Iris pigment epithelial cell (primary cell): ENCODE measurements at places on chromosomes 12 and 14.
A peak's percentile ranks its signal among the peaks of the same experiment; 100 is the strongest.

DNA sequence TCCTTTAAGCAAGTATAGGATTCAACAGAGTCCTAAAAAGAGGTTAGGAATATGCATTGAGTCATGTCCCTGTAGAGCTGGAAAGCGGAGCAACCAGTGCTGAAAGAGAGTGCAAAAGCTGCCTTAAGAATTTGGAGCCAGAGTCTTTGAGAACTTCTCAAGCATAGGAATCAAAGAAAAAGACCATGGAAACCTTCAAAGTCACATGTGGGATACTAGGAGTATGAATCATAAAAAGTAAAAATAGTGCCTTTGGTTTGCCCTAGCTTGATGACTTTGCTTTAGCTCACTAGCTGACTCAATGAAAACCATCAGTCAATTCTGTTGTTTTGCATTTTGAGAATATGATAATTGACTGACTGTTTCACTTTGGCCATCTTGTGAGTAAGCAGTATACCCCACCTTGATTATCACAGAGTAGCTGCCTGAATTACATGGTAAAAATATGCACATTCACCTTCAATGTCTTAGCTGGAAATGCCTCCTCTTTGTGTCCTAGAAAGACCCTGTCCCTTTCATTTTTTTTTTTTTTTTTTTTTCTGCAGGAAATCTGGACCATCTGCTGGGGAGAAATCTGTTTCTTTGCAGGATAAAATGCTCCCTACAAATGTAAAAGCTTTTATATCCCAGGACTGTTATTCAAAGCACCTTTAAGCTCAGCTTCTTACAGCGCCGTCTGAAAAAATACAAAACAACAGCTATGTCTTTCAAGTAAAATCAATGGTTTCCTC is 248.6 kb upstream of the KRR1 start:
- DNase-seq = peak; percentile 80

DNA sequence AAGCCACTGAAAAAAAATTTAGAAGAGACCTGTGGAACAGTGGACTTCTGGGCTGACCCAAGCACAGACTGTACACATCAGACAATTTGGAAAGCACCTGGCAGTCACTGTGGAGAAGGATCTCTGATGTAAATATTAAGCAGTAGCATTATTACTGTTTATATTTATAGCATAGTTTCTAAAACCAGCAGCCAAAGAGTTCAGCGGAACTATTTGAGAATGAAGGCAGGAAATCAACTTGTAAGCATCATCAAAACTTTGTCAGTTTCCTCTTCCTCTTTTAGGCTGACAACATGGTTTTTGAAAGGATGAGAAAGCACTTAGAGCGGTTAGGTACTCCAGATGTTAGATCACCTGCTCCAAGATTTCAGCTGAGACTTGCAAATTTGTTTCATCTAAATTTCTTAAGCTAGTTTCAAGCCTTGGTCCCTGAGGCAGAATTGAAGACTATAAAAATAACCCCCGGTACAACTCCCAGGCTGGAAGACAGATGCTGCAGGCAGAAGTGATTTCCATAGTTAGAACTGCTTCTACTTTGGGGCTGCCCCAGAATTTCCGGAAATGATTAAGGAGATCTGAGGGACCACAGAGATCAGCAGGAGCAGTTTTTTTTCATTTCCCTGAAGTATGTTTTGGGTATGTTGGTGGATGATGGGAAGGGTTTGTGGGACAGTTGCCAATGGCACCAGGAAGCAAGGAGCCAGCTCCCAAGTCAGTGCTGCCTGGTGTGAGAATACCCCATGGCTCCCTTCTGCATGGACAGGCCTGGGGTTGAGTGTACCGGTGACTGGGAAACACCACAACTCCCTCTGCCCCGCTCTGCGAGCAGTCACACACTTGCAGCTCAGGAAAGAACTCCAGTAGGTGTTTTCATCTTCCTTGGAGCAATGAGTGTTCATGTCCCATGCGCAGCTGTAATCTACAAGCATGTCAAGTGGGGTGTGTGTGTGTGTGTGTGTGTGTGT is 354.5 kb downstream of the NUAK1 start:
- no peak for DNase-seq

DNA sequence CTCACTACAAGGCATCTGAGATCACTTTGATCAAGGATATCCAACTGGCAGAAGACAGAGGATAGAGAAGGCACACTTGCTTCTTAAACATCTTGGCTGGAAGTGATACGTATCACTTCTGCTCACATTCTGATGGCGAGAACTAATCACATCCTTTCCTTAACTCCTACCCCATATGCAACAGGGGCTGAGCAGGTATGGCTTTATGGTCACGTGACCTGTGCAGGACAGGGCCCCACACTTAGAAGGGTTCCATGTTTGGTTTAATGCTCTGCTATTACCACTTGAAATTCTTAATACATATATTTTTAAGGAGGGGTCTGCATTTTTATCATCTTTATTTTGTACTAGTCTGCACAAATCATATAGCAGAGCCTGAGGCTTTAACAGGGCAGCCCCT is 177.3 kb downstream of the SLC15A5 start:
- no peak for DNase-seq

DNA sequence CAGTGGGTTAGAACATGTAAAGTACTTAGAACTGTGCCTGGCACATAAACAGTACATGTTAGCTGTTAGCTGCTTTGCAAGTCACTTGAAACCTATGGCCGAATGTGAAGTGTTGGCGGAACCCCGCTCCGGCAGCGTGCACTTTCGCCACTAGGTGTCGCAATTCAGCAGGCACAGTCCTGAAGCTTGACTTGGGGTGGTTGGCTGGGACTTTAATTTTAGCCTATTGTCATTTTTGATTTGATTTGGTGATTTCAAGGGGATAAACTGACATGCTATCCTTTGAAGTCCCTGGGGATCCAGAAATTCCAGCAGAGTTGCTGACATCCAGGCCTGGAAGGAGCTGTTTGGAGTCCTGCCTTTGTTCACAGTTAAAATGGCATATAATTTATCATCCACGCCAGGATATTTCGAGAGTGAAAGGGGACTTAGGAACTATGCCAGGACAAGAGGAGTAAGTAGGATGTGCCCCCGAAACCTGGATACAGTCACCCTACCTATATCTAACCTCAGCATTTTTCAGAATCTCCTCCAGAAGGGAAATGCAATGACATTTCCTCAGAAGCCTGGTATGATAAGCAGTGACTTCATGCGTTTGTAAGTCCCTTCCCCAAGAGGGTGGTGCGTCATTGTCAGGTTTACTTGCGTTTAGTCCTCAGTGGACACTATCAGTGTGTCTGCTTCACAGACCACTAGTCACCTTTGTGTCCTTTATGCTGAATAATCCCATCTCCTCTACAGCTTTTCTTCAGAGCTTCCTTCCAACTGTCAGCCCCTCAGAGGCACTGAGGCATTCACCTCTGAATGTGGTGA is 3.5 kb upstream of the TSPAN9 start:
- peak; percentile 83 for DNase-seq

- peak; percentile 38 for DNase-seq
Measured at GRCh38 chr14:66628636-66629035, 120.7 kb downstream of the GPHN start.

- no peak for DNase-seq
Measured at GRCh38 chr12:118780939-118781338, 200.4 kb upstream of the SRRM4 start.

GRCh38 chr14:32230695-32231280 is 27.7 kb upstream of the RNU6-8 start:
- peak; percentile 82 for DNase-seq

- DNase-seq = no peak
Measured at GRCh38 chr12:76288218-76288617, 60.0 kb downstream of the BBS10 start.

GRCh38 chr12:76820888-76821482 is 57.1 kb downstream of the ZDHHC17 start:
- peak; percentile 61 for DNase-seq

- peak; percentile 59 for DNase-seq
Measured at GRCh38 chr12:63206909-63207308, 55.9 kb upstream of the AVPR1A start.

- peak; percentile 31 for DNase-seq
Measured at GRCh38 chr12:64110864-64111263, 111.2 kb downstream of the KICS2 start.

DNA sequence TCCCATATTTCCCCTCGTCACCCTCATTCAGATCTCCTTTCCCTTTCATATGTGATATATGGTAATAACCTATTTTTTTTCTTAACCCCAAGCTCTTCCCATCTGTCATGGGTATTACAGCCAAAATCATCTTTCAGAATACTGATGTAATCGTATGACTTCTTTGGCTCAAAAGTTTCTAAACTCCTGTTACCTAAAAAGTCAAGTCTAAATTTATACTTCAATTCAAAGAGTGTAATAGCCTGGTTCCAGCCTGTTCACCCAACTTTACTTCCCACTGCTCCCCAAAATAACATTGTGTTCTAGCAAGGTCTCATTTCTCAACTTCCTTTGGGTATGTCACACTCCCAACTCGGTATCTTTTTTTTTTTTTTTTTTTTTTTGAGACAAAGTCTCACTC is 48.5 kb downstream of the TBK1 start:
- no peak for DNase-seq

DNA sequence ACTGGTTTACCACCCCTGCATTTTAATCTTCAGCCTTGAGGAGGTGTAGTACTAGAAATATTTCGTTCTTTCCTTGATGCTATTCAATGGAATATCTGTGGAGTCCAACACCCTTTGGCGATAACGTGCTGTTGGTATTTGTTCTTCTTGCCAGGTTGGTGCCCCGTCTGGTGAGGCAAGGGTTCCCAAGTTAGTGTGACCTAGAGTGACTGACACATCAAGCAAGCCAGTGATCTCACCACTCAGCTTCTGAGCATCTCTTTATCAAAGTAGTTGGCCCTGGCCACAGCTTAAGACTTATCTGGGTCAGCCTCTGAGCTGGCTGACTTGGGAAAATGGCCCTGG is 60.2 kb downstream of the PLXNC1 start:
- no peak for DNase-seq

- no peak for DNase-seq
Measured at GRCh38 chr12:87074781-87075180, 818.6 kb upstream of the MGAT4C start.

DNA sequence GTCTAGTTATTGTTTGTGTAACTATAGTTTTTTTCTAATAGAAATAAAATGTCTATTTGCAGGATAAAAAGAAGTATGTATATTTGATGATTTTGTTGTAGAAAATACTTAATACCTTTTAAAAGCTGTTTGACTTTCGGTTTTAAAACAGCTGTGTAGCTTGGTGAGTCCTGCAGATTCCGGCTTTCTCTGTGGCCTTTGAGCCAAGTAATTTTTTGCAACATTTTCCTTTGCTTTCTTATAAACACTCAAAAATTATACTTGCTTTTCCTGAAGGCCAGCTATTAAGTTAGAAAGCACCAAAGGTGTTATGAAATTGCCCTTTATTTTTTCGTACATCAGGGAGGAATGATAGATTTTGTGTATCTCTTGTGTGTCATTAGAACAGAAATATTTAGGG is 63.6 kb downstream of the CRADD start:
- DNase-seq = no peak

GRCh38 chr14:55336162-55336561 is 64.9 kb downstream of the FBXO34 start:
- peak; percentile 58 for DNase-seq

DNA sequence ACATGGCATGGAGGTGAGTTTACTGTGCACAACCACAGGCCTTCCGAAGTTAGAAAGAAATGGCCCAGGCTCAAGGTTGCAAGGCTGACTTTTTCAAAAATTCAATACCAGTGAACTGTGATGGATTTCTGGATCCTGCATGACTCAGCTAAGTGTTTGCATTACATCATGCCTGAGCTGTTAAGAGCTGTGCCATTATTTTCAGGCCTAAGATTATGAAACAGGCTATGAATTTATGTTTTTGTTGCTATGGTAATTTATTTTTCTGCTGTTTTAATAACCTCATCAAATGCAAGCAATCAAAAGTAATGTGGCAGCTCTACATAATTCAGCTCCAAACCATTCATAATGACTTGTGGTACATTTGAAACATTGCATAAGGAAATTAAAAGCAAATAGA is 457.7 kb upstream of the TMEM132C start:
- DNase-seq = peak; percentile 72

DNA sequence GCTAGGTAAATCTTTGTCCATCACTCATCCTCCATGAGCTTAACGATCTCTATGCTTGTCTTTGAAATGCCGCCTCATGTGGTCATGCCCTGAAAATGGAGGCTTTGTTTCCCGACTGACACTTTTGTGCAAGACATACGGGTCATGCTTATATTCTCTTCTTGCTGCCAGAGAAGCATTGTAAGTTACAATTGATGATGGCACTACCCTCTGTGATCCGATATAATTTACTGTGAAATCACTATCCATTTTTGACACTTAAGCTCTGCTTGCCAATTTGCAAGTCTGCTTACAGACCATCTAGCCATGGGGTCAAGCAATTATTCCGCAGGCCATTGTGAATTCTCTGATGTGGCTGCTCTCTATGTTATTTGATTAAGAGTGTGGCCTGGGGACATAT is 650.0 kb downstream of the FLRT2 start:
- DNase-seq = no peak

GRCh38 chr14:101405171-101405883 is 156.0 kb upstream of the DIO3 start:
- peak; percentile 73 for DNase-seq

DNA sequence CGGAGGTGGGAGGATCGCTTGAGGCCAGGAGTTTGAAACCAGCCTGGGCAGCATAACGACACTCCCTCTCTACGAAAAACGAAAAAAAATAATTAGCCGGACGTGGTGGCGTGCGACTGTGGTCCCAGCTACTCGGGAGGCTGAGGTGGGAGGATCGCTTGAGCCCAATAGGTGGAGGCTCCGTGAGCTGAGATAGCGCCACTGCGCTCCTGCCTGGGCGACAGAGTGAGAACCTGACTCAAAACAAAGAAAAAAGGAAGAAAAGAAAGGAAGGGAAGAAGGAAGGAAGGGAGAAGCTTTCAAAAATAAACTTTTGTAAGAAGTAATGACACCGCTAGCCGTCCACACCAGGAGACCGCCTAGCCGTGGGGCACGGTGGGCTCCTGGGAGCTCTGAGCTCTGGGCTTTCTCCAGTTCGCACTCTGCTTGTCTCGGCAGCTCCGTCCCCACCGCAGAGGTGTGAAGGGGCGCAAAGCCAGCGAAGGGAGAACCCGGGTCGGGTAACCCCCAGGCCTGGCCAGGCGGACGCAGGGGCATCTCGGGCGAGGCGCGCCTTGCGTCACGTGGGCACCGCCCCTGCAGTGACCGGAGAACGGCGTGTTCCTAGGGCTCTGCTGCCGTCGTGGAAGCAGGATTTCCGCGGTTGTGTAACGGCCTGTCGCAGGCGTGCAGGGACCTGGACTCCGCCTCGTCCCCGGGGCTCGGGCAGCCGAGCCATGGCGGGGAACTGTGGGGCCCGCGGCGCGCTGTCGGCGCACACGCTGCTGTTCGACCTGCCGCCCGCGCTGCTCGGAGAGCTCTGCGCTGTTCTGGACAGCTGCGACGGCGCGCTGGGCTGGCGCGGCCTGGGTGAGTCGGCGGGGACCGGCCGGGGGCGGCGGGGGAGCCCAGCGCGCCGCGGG is at the start of gene IRAK3:
IRAK3 (plus strand) TSS at position 631 of the 902 bp plus-strand sequence; CDS start at position 717, 86 bp downstream.
- DNase-seq = peak; percentile 57

- DNase-seq = peak; percentile 88
Measured at GRCh38 chr12:123115409-123116121, 35.3 kb downstream of the PITPNM2 start.

GRCh38 chr12:127165567-127166392 is 1101.2 kb upstream of the TMEM132C start:
- DNase-seq = peak; percentile 63

- peak; percentile 77 for DNase-seq
Measured at GRCh38 chr12:31005944-31006361, 67.7 kb upstream of the DDX11 start.

- DNase-seq = no peak
Measured at GRCh38 chr14:94660306-94660946, 48.2 kb downstream of the SERPINA3 start.

- DNase-seq = peak; percentile 93
Measured at GRCh38 chr12:15256761-15257160, 35.5 kb upstream of the RERG start.
